H9 (cell line): ENCODE measurements at places on chromosomes 11 and 22. TPM values are rescaled to one million over a fixed set of nuclear protein-coding genes. Genes with fewer than 3 reads are reported as not detected.

GRCh38 chr11:111320728-111321568 is 22.6 kb downstream of the POU2AF3 start:
- no peaks in the 10 kb centered on the region for H3K4me1 ChIP-seq
- no peaks in the 10 kb centered on the region for H3K27me3 ChIP-seq
- H3K4me3 ChIP-seq, result no peak overlapping the region

GRCh38 chr11:13629779-13630178 is 38.7 kb upstream of the FAR1 start:
- peaks cover 14% of the 10 kb centered on the region; the same call in 1 of the 2 replicates for H3K36me3 ChIP-seq
- no peak overlapping the region for H3K4me3 ChIP-seq
- DNase-seq, result no peak
- H3K27ac ChIP-seq, result no peak overlapping the region
- H3K27me3 ChIP-seq, result no peaks in the 10 kb centered on the region

The KCNQ1 gene
- 2.2 and 2.3 TPM in 2 replicates for total RNA-seq

DNA sequence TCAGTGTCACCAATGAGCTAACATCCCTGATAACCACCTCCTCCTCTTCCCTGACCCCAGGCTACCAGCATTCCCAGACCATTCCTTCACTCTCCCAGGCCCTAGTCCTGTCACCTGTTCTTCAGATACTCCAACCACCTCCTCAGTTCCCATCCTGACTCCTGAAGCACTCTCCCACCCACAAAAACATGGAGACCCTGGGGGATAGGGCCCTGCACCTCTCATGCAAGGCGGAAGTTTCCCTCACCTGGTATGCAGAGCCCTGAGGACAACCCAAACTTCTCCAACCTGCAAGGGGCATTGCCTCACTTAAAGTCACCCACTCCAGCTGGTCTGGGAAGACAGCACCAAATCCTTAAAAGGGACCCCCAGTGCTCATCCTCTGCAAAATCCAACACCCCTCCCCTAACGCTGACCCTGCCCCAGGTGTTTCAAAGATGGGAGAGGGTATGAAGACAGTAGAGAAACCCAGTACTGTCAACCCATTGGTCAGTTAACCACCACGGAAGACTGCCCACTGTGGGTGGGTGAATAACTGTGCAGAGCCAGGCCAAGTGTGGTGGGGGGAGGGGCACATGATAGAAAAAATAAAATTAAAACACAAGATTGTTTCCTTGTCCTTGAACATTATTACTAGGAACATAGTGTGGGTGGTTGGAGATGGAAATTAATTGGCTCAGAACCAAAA is 1.4 kb downstream of the TNKS1BP1 start:
- DNase-seq, result no peak
- H3K27me3 ChIP-seq, result no peaks in the 10 kb centered on the region
- peak overlapping the region; percentile 89 for H3K4me3 ChIP-seq
- no peak overlapping the region for H3K27ac ChIP-seq
- peaks cover 56% of the 10 kb centered on the region for H3K36me3 ChIP-seq

DNA sequence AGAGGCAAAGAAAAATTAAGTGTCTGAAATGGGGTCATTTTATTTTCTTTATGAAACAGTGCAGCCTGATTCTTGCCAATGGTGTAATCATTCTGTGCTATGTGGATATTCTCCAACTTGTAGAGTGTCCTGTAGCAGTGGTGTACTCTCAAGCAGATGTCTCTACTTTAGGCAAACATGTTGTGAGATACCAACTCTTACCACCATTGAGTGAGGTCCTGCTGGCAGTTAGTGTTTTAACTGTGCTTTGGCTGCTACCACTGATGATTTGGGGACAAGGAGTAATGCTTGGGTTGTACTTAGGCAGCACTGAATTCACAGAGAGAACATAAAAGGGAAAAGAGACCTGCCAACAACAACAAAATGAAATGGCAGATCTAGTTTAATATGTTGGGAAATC is 122.5 kb downstream of the APIP start:
- peaks cover 4% of the 10 kb centered on the region; the same call in 1 of the 2 replicates for H3K4me1 ChIP-seq
- no peaks in the 10 kb centered on the region for H3K27me3 ChIP-seq
- H3K27ac ChIP-seq, result no peak overlapping the region
- peaks cover 27% of the 10 kb centered on the region for H3K36me3 ChIP-seq

DNA sequence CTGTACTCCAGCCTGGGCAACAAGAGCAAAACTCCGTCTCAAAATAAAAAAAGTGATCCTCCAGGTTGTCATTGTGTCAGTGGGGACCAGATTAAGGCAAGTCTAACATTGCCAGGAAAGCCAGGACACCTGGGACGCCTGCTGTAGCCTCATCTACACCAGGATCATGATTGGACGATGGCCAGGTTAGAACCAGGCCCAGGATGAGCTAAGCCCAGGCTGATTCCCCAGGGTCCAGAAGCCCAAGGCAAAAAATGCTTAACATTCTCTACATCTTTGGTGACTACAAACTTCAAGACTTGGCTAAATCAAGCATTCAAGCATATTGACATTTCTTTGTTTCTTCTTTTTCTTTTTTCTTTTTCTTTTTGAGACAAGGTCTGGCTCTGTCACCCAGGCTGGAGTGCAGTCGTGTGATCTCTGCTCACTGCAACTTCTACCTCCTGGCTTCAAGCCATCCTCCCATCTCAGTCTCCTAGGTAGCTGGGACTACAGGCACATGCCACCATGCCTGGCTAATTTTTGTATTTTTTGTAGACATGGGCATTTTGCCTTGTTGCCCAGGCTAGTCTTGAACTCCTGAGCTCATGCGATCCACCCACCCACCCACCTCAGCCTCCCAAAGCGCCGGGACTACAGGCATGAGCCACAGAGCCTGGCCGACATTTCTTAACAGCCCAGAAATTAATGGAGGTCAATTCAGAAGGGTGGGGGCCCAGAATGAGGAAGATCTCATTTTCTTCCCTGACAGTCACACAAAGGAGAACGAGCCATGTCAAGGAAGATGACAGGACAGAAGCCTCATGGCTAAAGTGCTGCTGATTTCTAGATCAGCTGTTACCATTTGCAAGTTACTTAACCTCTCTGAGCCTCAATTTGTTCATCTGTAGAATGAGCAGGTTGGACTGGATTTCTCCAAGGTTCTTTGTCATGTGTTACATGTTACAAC is 12.5 kb upstream of the PTPRJ start:
- H3K4me3 ChIP-seq, result no peak overlapping the region
- DNase-seq, result no peak
- H3K4me1 ChIP-seq, result no peaks in the 10 kb centered on the region
- no peak overlapping the region for H3K27ac ChIP-seq
- H3K27me3 ChIP-seq, result no peaks in the 10 kb centered on the region

DNA sequence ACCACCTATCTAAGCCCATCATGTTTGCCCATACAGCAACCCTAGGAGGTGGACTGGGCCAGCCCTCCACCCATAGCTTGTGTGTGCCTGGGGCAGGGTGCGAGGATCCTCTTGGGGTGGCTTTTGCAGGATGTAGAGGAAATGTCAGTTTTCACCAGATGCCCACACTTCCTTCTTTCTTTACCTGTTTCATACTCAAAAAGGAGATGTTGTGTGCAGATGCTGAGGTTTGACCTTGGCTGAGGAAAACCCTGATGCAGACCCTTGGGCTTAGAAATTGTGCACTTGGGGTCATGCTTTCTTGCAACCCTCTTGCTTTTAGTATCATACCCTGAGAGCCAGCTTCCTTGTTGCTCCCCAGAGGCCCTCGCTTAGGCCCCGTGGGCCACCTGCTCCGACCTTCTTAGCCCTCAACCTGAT is 2.2 kb downstream of the HTR3A start:
- no peak overlapping the region for H3K27ac ChIP-seq
- no peak overlapping the region; the same call in 2 of the 3 replicates for H3K4me3 ChIP-seq
- peaks cover 4% of the 10 kb centered on the region; the same call in 1 of the 2 replicates for H3K4me1 ChIP-seq

The GAS2 gene
- 1.7 and 1.8 TPM in 2 replicates for total RNA-seq

The TTC36 gene
- 1.6 TPM in 2 replicates for total RNA-seq

- H3K36me3 ChIP-seq, result peaks cover 19% of the 10 kb centered on the region
- no peak for DNase-seq
Observed at GRCh38 chr11:37963440-37963839, 1365.4 kb upstream of the RAG2 start.

- no peak for DNase-seq
- no peaks in the 10 kb centered on the region for H3K27me3 ChIP-seq
- H3K27ac ChIP-seq, result no peak overlapping the region
- H3K4me3 ChIP-seq, result no peak overlapping the region
- H3K4me1 ChIP-seq, result no peaks in the 10 kb centered on the region
- H3K36me3 ChIP-seq, result no peaks in the 10 kb centered on the region
Observed at GRCh38 chr11:78292109-78292803, 103.5 kb downstream of the USP35 start.

GRCh38 chr22:19110646-19111045 is 11.6 kb downstream of the DGCR2 start:
- H3K4me1 ChIP-seq, result peaks cover 8% of the 10 kb centered on the region; the same call in 1 of the 2 replicates
- no peak overlapping the region for H3K4me3 ChIP-seq
- H3K27me3 ChIP-seq, result no peaks in the 10 kb centered on the region
- no peak for DNase-seq
- 0 out of 3 replicates have a peak, but pooled peaks cover 1% of the 10 kb centered on the region for H3K36me3 ChIP-seq
- H3K27ac ChIP-seq, result no peak overlapping the region

DNA sequence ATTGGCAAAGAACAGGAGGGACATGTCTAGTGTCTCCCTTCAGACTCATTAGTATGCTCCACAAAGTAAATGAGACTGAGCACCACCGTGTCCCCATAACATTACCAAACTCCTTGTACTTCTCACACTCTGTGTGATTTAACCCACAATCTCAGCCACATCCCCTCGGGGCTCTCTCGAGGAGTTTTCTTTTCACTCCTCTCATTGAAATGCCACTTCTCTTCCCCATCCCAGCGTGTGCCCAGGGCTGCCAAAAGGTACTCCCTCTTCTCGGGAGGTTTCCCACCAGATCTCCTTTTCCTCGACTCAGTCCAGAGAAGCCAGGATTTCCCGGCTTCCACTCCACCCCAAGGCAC is 1.1 kb downstream of the RBFOX2 start:
- H3K36me3 ChIP-seq, result peaks cover 2% of the 10 kb centered on the region; the same call in 2 of the 3 replicates
- no peak overlapping the region for H3K27ac ChIP-seq
- H3K4me1 ChIP-seq, result no peaks in the 10 kb centered on the region; the same call in 1 of the 2 replicates
- peak overlapping the region; percentile 96 for H3K4me3 ChIP-seq
- DNase-seq, result no peak

- peaks cover 10% of the 10 kb centered on the region for H3K4me1 ChIP-seq
- H3K27me3 ChIP-seq, result no peaks in the 10 kb centered on the region
- no peak for DNase-seq
- peaks cover 7% of the 10 kb centered on the region; the same call in 1 of the 2 replicates for H3K36me3 ChIP-seq
- no peak overlapping the region for H3K4me3 ChIP-seq
- no peak overlapping the region for H3K27ac ChIP-seq
Observed at GRCh38 chr11:72741849-72742512, 10.2 kb downstream of the ARAP1 start.

- H3K27me3 ChIP-seq, result no peaks in the 10 kb centered on the region
- no peak overlapping the region for H3K27ac ChIP-seq
- H3K36me3 ChIP-seq, result no peaks in the 10 kb centered on the region
- no peak overlapping the region for H3K4me3 ChIP-seq
- no peak for DNase-seq
Observed at GRCh38 chr11:100562128-100562527, 125.0 kb upstream of the ARHGAP42 start.

DNA sequence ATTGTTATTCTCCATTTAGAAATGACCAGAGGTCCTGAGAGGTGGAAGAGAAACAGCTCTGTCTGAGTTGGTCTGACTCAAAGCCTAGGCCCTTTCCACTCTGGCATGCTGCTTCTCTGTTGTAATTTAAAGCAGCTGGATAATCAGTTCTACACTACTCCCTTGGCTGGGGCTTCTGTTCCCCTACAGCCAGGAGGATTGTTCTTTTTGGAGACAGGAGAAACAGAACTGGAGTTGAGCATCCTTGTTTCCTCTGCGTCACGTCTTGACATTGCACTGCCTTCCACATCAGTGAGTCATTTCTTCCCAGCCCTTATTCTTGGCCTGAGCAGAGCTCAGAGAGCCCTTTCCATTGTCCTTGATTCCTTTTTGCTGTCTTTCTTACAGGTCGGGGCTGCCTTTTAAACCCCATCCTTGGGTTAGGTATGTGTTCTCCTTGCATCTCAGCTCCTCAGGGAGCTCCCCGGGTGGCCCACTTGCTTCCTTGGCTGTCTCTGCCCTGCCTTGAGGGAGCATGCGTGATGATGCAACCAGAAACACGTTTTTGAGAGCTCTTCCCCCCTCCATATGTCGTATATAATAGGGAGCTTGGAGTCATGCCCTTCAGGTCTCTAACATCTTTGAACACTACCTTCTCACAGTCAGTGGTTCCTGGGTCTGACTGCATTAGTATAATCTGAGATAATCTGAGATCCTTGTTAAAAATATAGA is 35.7 kb downstream of the CYB5R2 start:
- peaks cover 17% of the 10 kb centered on the region for H3K36me3 ChIP-seq
- H3K27me3 ChIP-seq, result no peaks in the 10 kb centered on the region
- H3K27ac ChIP-seq, result no peak overlapping the region
- H3K4me3 ChIP-seq, result no peak overlapping the region
- DNase-seq, result no peak

The OR51B4 gene
- not detected in 2 replicates for total RNA-seq

- no peak overlapping the region for H3K27ac ChIP-seq
- H3K4me3 ChIP-seq, result no peak overlapping the region
- DNase-seq, result peak; percentile 80
- H3K36me3 ChIP-seq, result peaks cover 13% of the 10 kb centered on the region
Observed at GRCh38 chr11:68020575-68020974, 9.9 kb upstream of the NDUFS8 start.

DNA sequence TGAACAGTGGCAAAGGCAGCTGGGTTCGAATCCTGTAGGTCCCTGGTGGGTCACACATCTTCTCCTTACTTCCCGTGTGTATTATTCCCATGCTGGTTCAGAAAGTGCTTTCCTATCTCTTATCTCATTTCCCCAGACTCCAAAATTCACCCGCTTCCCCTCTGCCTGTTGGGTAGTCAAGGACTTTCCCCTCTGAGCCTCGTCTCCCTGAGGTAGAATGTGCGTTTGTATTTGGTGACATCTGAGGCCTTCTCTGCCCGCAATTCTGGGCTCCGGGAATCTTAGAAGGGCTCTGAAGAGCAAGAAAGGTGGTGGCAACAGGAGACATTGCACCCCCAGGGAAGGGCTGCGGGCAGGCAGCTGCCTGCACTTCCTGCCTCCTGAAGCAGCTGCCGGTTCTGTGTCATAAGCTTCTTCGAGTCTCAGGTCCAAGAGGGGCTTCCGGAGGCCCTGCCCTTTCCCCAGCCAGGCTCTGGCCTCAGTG is 5.9 kb downstream of the LRRC32 start:
- peak; percentile 25 for DNase-seq
- no peaks in the 10 kb centered on the region; the same call in 1 of the 2 replicates for H3K4me1 ChIP-seq
- no peak overlapping the region for H3K4me3 ChIP-seq

GRCh38 chr11:120581313-120581712 is 69.8 kb downstream of the GRIK4 start:
- peaks cover 2% of the 10 kb centered on the region for H3K36me3 ChIP-seq
- H3K27me3 ChIP-seq, result no peaks in the 10 kb centered on the region
- DNase-seq, result no peak
- no peak overlapping the region for H3K27ac ChIP-seq

DNA sequence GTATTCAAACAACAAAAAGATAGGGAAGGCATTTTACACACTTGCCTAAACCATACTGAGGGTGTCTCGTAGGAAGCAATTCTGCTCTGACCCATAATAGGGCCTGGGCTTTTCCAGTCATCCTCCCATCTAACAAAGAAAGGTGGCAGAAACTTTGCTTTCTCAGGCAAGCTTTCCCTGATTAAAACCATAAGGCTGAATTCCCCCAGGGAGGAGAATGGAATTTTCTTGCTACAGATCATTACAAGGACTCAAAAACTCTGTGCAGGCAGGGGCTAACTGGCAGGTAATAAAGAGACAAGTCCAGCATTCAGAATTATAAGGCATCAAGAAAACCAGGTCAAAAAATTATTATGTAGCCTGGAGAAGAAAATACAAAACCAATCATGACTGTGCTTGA is 90.4 kb downstream of the RBFOX2 start:
- no peaks in the 10 kb centered on the region for H3K27me3 ChIP-seq
- no peaks in the 10 kb centered on the region for H3K36me3 ChIP-seq
- H3K27ac ChIP-seq, result no peak overlapping the region
- no peaks in the 10 kb centered on the region for H3K4me1 ChIP-seq
- H3K4me3 ChIP-seq, result no peak overlapping the region
